ENCODE measurements at places on chromosomes 3 and 15.

GRCh38 chr15:85336880-85337279 lies 43.5 kb upstream of the AKAP13 start:
- DNase-seq, result no peak

DNA sequence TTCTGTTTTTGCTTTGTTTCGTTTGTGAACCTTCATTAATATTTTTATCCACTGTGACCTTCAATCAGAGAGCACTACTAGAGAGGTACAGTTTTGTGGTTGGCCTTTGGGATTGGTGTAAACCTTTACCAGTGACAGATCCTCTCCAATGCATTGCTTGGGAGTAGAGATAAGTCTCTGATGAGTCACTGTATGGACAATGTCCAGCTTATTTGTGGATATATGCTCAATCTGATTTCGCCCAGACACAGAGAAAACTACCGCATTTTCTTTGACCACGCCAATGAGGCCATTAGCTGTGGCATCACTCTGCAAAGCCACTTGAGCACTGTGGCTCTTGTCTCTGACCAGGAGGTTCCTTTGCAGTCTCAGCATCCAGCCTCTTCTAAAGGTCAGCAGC lies 964.7 kb downstream of the TUSC7 start:
- no peak for DNase-seq

- DNase-seq, result no peak
These were observed 181.8 kb downstream of the TBC1D2B start for GRCh38 chr15:77895742-77896141.

- DNase-seq, result no peak
These were observed 2.7 kb upstream of the CILP start for GRCh38 chr15:65214010-65214409.

DNA sequence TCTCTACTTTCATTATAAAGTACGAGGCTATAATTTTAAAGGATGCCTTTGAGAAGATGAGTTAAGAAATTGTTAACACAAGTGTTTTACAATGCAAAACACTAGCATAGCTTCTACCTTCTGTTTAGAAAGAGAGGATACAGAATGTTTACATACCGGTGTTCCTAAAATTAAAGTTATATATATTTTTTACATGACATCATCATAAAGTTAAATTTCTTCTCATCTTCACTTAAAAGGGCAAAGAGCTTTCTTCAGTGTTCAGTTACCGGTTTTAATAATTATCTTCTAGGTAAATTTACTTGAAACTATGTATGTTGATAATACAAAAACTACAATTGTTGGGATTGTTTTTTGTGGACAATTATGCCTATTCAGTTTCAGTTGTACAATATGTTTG lies 32.7 kb upstream of the TM2D3 start:
- no peak for DNase-seq

DNA sequence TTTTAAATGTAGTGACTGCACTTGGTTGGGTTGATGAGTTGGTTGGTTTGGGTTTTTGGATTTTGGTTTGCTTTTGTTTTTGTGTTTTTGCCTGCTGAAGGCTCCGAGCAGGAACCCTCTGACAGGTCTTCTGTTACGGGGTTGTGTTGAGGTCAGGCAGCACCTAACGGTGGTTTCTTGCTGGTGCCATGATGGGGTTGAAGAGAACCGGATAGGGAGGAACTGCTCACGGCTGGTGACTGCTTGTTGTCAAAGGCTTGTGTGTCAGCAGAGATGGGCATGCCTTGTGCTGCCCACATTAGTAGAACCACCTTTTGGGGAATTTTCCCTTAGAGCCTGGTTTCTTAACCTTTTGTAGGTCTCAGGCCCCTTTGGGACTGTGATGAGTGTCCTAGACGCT lies 42.0 kb downstream of the SLC6A6 start:
- DNase-seq, result no peak

DNA sequence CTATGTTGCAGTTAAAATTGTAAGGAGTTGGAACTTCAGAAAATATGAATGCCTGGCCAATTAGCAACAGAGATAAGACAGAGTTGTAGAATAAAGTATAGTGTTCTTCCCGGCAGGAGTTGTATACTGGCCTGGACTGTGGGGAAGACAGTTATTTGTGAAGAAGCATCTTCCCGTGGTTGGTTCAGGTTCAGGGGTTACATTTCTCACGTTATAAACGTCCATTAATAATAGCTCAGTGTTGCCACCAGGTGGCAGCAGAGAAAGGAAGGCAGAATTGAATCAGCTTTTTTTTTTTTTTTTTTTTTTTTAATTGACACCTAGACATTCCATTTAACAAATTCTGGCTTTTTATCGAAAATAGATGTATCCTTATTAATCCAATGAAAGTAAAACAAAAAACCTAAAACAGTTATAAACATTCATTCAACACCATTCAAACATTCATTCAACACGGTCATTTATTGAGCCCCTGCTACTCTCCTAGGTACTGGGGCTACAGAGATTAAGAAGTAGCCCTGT lies 66.4 kb upstream of the NR2E3 start:
- no peak for DNase-seq

GRCh38 chr3:7487763-7488162 lies 626.8 kb downstream of the GRM7 start:
- no peak for DNase-seq

GRCh38 chr15:96359616-96360521 lies 29.4 kb downstream of the NR2F2 start:
- no peak for DNase-seq

DNA sequence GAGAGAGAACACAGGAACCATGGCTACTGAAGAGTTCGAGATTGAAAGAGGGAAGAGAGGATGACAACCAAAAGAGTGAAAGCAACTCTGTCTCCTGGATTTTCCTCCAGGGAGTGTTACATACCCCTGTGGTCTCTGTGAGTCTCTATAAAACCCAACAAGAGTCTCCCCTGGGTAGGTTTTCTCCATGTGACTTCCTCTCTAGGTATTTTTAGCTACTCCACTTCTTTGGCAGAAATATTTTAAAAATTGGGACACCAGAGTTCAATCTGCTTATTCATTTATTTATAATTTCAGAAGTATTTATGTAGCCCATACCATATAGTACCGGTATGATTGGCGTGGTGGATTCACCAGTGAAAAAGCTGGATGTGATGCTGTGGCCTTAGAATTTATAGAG lies 671.7 kb upstream of the NR2F2 start:
- no peak for DNase-seq

- DNase-seq, result no peak
These were observed 74.8 kb upstream of the PRR23C start for GRCh38 chr3:139119331-139120025.

- DNase-seq, result no peak
These were observed 213.4 kb upstream of the SLC2A2 start for GRCh38 chr3:171239757-171240503.

GRCh38 chr15:80081390-80081789 lies 21.9 kb downstream of the ZFAND6 start:
- no peak for DNase-seq

GRCh38 chr3:128052595-128053351 lies 536 bp downstream of the SEC61A1 start:
- no peak for DNase-seq

DNA sequence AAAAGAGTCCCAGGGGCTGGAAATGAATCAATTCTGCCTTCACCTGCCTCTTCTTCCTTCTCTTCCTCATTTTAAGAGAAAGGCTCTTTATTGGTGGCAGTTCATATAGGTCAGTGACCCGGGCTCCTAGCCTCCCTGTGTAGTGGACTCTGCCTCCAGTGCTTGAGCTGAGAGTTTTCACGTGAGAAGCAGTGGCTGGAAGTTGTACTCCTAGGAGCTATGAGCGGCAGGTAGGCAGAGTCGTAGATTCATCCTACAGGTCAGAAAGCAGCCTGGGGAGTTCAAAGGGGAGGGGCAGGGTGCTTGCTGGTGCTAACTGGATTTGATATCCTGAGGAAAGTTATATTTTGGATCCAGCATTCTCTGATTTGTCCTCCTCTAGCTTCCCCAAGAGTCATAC lies 101.1 kb downstream of the RPLP1 start:
- no peak for DNase-seq

DNA sequence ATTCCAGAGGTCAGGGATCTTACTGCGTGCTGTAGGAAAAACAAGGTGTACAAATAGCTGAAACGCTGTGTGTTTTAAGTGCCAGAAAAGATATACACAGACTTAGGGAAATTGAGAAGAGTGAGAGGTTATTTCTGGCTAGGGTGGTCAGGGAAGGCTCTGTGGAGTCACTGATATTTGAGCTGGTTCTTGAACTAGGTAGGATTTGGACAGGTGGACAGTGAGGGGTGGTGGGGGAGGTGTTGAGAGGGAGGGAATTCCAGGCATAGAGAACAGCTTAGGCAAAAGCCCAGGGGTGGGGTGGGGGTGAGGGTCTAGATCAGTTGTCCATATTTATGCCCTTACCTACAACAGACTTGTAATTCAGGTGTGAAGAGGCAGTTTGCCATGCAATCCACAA lies 7.0 kb downstream of the SEMA6D start:
- no peak for DNase-seq

GRCh38 chr3:101183151-101183550 lies 137.2 kb downstream of the IMPG2 start:
- DNase-seq, result no peak

- no peak for DNase-seq
These were observed 11.5 kb downstream of the LIMD1 start for GRCh38 chr3:45606003-45606402.

DNA sequence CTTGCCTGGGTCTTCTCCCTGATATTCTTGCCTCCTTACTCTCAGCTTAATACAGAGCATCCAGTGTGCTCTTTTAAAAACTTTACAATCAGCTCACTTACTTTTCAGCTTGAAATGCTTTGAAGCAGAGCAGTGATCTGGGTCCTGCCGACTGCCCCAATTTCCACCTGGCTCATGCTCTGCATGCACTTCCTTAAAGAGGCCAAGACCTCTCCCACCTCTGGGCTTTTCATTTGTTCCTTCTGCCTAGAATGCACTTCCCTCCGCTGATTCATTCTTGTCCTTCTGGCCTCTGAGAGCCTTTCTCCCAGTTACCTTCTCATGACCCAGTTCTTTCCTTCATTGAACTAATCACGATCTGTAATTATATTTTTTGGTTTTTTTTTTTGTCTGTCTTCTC lies 1.9 kb upstream of the CCNDBP1 start:
- no peak for DNase-seq

- DNase-seq, result no peak
These were observed 32.4 kb downstream of the CDAN1 start for GRCh38 chr15:42704492-42704926.

GRCh38 chr3:24678021-24678420 lies 183.4 kb upstream of the THRB start:
- no peak for DNase-seq

GRCh38 chr3:73056014-73056844 lies 5.2 kb upstream of the EBLN2 start:
- DNase-seq, result no peak

DNA sequence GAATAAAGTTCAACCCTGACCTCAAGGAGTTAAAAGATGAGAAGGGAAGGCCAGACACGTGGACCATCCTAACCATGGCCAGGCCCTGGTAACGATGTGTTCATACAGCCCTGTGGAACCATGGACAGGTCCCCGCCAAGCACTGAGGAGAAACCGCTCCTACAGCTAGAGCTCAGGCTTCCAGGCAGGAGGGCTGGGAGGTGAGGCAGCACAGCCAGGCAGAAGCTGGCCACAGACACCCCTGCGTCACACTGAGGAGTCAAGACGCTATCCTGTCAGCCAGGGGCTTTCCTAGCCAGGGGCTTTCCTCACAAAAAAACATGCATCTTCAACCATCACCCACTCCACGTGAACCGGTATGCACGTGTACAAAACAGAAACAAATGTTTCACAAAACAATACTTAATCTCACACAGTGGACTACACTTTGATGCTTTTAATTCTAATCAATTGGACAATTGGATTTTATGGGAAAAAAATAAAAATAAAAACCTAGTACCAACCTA lies 73.2 kb downstream of the TBC1D2B start:
- no peak for DNase-seq

DNA sequence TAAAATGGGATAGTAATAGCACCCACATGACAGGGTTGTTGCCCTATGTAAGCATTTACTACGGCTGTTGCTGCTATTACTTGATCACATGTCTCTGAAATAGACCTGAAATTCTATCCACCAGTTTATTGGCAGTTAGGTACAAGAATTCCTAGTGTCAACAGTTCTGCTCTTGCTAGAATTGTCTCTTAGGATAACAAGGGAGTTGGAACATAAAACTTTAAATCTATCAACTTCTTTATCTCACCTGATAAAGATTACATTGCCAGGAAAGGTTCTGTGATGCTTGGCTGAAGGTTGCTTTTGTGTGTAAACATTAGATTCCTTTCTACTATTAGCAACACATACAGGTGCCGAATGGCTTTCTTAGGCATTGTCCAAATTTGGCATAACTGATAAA lies 38.7 kb downstream of the ATP13A4 start:
- no peak for DNase-seq

DNA sequence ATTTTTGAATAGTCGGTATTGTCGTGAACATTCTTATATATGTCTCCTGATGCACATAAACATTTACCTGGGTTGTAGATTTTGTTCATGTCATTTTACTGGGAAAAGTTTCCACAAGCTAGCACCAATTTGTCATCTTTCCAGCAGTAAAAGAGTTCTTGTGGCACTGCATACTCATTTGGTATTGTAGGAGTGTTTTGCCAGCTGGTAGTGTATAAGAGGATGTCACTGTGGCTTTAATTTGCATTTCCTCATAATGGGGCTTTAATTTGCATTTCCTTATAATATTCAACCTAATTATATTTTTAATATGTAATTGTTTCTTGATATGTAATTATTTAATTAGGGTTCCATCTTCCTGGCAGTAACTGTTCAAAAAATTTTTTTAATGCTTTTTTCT lies 21.2 kb upstream of the TNFSF10 start:
- DNase-seq, result no peak

GRCh38 chr3:100838157-100838556 lies 128.9 kb downstream of the TFG start:
- DNase-seq, result no peak

DNA sequence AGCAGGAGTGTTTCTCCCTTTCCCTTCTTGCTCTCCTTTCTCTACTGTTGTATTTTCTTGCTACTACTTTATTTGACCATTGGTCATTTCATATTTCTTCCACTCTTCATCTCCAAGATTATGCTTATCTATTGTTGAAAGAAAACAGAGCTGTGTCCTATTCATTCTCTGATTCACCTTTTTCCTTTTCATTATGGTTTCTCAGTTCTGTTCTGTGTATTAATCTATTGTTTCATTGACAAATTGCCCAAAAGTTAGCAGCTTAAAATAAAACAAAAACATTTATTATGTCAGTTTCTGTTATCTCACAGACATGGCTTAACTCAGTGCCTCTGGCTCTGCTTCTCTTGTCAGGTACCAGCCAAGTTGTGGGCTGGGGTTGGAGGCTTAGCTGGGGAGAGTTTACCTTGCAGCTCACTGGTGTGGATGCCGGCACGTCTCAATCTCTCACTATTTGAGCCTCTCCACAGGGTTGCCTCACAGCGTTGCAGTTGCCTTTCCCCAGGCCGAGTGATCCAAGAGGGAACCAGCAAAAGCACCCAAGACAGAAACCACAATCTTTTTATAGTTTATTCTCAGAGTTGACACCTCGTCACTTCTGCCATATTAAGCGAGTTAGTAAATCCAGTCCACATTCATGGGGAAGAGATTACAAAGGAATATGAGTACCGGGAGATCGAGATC lies 36.9 kb upstream of the FILIP1L start:
- no peak for DNase-seq

GRCh38 chr3:146543461-146544001 lies 876 bp downstream of the PLSCR1 start:
- no peak for DNase-seq

- DNase-seq, result no peak
These were observed 2.1 kb downstream of the ISL2 start for GRCh38 chr15:76338486-76339304.
